ENCODE measurements at places on chromosomes 6 and 20. TPM values are rescaled to one million over a fixed set of nuclear protein-coding genes. Genes with fewer than 3 reads are reported as not detected.

Gene ARMC12
- 1.6 TPM for total RNA-seq

DNA sequence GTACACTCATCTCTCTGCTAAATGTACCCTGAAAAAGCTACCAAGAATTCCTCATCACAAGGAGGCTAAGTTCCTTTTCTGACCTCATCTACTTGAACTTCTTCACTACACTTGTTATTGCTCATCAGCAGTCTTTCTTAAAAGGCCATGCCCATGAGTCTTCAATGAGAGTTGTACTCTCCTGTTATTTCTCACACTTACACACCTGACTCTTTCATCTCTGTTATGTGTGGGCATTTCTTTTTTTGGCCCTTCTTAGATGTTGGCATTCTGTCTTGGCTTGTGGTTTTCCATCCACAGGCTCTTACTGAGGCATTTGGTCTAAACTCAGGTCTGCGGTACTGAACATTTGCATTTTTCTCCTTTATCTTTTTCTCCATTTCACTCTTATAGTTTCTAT lies 10.7 kb upstream of the SLC17A1 start:
- H3K27me3 ChIP-seq, result peaks cover 6% of the 10 kb centered on the region
- H3K27ac ChIP-seq, result no peak overlapping the region
- no peak overlapping the region for H3K4me3 ChIP-seq
- H3K4me1 ChIP-seq, result no peaks in the 10 kb centered on the region
- no peaks in the 10 kb centered on the region for H3K36me3 ChIP-seq

- H3K4me1 ChIP-seq, result peaks cover 63% of the 10 kb centered on the region
- peaks cover 49% of the 10 kb centered on the region for H3K36me3 ChIP-seq
- H3K4me3 ChIP-seq, result peak overlapping the region; percentile 84
- no peak for DNase-seq
These were observed 2.1 kb downstream of the SLC35B2 start for GRCh38 chr6:44255105-44255808.

DNA sequence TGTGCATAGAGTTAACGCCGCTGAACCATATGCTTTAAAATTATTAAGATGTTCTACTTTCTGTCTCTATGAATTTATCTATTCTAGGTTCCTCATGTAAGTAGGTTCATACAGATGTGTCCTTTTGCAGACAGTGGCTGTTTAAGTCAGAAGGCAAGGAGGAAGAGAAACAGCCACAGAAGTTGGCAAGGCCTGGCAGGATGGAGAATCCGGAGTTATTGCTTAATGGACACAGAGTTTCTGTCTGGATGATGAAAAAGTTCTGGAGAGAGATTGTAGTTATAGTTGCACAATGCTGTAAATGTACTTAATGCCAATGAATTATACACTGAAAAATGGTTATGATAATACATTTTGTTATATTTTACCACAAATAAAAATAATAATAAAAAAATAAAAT lies 283.6 kb upstream of the CNR1 start:
- no peak for DNase-seq
- H3K4me1 ChIP-seq, result no peaks in the 10 kb centered on the region
- no peak overlapping the region for H3K27ac ChIP-seq
- H3K27me3 ChIP-seq, result peaks cover 7% of the 10 kb centered on the region

Gene KCNQ5
- 2.6 TPM for total RNA-seq

Measured in activated CD4-positive, alpha-beta T cell treated with anti-CD3 and anti-CD28 coated beads, Interleukin-2, amount 10 ng/mL, durations not matched to agents 7 days and 5 days (primary cell).